Epithelial cell of proximal tubule (primary cell): ENCODE measurements at places on chromosomes 2 and 18. TPM values are rescaled to one million over a fixed set of nuclear protein-coding genes. Genes with fewer than 3 reads are reported as not detected.

DNA sequence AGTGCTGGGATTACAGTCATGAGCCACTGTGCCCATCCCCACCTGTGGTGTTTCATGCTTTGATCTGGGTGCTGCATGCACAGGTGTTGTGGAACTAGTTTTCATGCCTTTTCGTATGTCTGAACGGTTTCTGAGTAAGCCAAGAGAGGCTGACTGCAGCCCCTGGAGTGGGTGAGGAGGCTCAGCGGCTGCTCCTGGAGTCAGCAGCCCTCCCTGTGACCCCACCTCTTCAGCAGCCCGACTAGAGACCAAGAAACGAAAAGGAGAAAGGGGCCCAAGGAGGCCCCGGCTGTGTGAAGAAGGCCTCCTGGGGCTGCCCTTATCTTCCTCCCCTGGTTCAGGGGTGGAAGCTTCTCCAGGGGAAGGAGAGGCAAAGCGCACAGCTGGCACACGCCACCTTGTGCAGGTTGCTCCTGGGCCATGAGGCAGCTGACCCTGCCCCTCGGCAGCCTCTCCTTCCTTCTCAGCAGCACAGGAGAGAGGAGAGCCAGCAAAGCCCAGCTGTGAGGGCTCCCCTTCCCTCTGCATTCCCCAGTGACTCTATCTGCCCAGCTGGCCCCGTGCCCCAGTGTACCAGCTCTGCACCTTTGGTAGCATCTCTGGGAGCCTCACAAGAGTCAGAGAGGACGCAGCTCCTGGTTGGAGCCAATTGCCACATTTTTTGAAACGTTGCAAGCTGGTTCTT is 182.5 kb upstream of the HS6ST1 start:
- no peak for DNase-seq

GRCh38 chr2:39593439-39594393 is 72.0 kb upstream of the TMEM178A start:
- peak; percentile 26 for DNase-seq

GRCh38 chr2:234694244-234695013 is 197.5 kb upstream of the ARL4C start:
- no peak for DNase-seq

- no peak for DNase-seq
Measured at GRCh38 chr2:61404438-61404837, 66.4 kb downstream of the USP34 start.

GRCh38 chr2:191441496-191442214 is 196.5 kb downstream of the MYO1B start:
- DNase-seq = no peak

Gene COL6A3
- total RNA-seq = 1.7 and 13.0 TPM in 2 replicates

GRCh38 chr2:204040016-204040415 is 103.5 kb downstream of the ICOS start:
- no peak for DNase-seq

- no peak for DNase-seq
Measured at GRCh38 chr18:46098616-46098933, 479 bp upstream of the ATP5F1A start.

Gene POTEE
- total RNA-seq = not detected in 2 replicates

DNA sequence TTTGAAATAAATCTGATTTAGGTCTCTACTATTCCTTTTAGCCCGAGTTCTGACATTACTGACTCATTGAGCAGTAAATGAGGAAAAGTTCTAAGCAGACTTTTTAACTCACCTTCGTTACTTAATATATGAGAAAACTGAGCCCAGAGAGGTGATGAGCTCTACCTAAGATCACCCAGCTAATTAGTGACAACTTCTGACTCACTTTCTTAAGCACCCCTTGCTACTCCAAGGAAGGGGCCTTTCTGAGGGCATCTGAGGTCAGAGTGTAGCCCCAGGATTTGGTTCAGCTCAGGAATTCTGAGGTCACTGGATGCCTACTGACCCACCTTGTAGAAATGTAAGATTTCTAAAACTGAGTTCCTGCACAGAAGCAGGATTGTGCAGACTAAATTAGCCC is 102.2 kb upstream of the FZD5 start:
- no peak for DNase-seq

DNA sequence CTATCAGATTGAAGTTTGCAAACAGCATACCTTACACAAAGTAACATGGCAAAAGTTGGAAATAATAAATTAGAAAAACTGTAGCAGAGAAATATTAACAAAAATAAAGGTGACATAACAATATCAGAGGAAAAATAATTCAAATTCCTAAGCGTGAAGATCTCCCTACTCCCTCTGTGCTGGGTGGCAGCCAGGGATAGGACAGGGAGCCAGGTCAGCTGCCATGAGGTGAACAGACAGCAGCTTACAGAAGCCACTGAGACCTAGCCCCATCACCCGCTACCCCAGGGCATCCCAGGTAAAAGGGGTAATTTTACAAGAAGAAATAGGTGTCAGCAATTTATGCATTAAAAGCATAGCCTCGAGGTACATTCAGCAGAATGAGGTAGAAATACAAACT is 423.8 kb upstream of the HS6ST1 start:
- no peak for DNase-seq

Gene PLCD4
- total RNA-seq = 0.29 and 0.58 TPM in 2 replicates
